ENCODE measurements at places on chromosomes 6 and 20.

DNA sequence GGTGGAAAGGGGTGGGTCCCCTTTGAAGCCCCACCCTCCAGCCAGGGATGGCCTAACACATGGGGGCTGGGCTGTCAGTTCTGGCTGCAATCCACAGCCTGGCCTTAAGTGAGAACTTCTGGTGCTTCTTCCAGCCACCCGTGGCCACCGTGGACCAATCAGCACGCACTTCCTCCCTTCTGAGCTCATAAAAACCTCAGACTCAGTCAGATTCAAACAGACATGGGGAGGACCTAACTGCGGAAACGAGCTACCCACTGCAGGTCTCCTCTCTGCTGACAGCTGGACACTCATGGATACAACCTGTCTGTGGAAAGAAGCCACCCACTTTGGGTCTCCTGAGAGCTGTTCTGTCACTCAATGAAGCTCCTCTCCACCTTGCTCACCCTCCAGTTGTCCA lies 20.4 kb upstream of the ZNF391 start:
- no peak for DNase-seq

DNA sequence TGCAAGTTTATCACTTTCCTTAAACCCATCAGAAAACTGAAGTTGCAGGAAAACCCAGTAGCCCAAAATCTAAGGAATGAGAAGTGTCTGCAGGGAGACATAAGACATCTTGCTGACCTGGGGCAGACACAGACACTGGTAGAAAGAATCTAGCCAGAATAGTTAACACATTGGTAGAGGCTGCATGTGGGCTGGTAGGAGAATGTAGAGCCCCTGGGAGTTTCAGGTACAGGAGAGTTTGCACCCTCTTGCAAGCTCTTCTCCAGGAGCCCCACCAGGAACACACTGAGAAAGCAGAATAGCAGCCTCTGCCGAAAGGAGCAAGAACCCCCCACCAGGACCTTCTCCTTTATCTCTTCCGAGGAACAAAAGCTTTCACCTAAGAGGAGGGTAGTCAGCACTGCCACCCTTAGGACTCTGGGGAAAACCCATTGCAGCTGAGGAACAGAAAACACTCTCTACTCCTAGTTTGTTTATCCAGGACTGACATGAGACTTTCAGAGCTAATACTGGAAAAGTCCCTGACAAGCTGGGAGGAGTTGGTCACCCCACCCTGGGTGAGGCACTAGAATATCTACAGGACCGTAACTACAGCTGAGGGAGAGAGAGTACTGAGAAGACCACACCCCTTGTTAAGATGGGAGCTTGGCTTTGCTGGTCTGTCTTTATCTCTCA lies 10.5 kb upstream of the OGFRL1 start:
- no peak for DNase-seq

DNA sequence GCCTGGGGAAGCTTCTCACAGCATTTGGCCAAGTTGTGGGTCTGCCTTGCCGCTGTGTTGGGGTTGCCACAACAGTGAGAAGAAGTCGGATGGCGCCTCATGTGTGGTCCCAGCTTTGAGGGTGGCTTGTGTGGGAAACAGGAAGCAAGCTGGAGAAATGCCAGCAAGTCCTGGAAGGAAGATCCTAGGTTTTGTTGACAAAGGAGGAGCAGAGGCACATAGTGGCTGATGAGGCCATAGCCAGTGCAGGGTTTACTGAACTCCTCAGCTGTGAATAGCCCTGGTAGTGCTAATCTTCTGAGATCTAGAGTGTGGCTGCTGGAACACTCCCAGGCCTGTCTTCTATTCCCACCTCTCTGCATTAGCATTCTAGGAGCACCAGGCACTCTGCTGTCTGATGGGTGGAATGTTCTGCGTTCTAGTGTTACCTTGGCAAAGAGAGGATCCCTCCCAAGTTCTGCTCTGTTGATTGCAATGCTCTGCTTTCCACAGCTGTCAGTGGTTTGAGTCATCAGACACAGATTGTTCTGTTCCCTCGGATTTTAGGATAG lies 25.2 kb downstream of the SNPH start:
- peak; percentile 67 for DNase-seq

- DNase-seq, result no peak
Observed at GRCh38 chr6:104799134-104799657, 60.5 kb downstream of the HACE1 start.

GRCh38 chr20:9141070-9141469 lies 72.2 kb downstream of the PLCB4 start:
- DNase-seq, result no peak
